ENCODE measurements at places on chromosomes 4 and X. TPM values are rescaled to one million over a fixed set of nuclear protein-coding genes. Genes with fewer than 3 reads are reported as not detected.
A peak's percentile ranks its signal among the peaks of the same experiment; 100 is the strongest.

Gene ARSJ
- 3.9 TPM for total RNA-seq

Gene STOX2
- 6.4 TPM for total RNA-seq

DNA sequence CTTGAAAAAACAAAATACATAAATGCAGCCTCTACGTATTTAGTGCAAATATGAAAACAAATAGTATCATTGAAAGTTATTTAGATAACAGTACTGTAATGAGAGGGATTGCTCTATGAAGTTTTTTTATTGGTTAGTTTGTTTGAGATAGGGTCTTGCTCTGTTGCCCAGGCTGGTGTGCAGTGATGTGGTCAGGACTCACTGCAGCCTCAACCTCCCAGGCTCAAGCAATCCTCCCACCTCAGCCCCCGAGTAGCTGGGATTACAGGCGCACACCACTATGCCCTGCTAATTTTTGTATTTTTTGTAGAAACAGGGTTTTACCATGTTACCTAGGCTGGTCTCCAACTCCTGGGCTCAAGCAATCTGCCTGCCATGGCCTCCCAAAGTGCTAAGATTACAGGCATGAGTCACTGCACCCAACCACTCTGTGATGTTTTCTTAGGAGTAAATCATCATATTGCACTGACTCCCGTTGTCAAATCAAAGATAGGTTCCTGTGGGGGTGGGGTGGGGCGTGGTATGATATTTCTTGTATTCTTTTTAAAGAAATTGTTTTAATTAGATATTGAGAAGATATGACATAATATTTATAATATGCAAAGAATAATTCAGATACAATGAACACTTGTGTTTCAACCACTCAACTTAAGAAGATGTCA, 75.8 kb downstream of the ATG4A start:
- no peaks in the 10 kb centered on the region for H3K36me3 ChIP-seq
- no peak overlapping the region for H3K4me3 ChIP-seq
- H3K27me3 ChIP-seq, result no peaks in the 10 kb centered on the region
- DNase-seq, result no peak
- no peak overlapping the region for H3K27ac ChIP-seq

GRCh38 chr4:3686753-3687152, 79.4 kb upstream of the ADRA2C start:
- no peaks in the 10 kb centered on the region for H3K27me3 ChIP-seq
- no peaks in the 10 kb centered on the region for H3K4me1 ChIP-seq
- H3K4me3 ChIP-seq, result no peak overlapping the region

Gene MANBA
- 23.9 TPM for total RNA-seq

DNA sequence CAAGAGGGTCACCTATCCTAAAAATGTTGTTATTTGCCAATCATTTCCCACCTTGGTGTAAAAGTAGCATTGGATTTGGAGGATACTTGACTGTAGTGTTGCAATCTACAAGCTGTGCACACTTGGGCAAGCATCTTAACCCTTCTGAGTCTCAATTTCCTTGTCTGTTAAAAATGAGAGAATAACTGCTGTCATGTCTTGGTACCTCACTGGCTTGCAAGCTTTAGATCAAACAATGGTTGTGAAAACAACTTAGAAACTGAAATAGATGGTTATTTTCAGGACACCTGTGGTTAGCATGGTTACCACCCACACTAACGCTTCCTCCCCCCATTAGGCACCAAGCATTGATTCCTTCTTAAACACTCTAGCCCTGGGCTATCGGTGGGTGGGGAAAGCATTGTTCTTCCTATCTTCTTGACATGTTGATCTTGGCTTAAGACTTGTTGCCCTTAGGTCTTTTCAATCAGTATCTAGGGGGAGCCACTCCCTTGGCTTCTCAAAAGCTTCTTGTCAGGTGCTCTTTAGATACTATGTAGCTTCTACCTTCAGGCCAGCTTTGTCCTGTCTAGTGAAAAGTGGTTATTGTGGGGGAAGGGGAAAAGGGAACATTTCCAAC, 10.6 kb upstream of the AMOT start:
- H3K27ac ChIP-seq, result peak overlapping the region; percentile 35
- no peaks in the 10 kb centered on the region for H3K27me3 ChIP-seq
- no peaks in the 10 kb centered on the region for H3K36me3 ChIP-seq

Gene STARD8
- 2.9 TPM for total RNA-seq

Gene VEGFC
- total RNA-seq, result 5.4 TPM

Gene HNRNPH2
- total RNA-seq, result 68.4 TPM

Gene PRKG2
- 0.17 TPM for total RNA-seq

GRCh38 chrX:110836982-110837381, 41.4 kb upstream of the CHRDL1 start:
- no peaks in the 10 kb centered on the region for H3K4me1 ChIP-seq
- no peaks in the 10 kb centered on the region for H3K27me3 ChIP-seq
- H3K4me3 ChIP-seq, result no peak overlapping the region
- H3K36me3 ChIP-seq, result no peaks in the 10 kb centered on the region
- no peak overlapping the region for H3K27ac ChIP-seq
- no peak for DNase-seq

- no peak for DNase-seq
- no peak overlapping the region for H3K27ac ChIP-seq
- no peaks in the 10 kb centered on the region for H3K36me3 ChIP-seq
- H3K27me3 ChIP-seq, result no peaks in the 10 kb centered on the region
- H3K4me1 ChIP-seq, result no peaks in the 10 kb centered on the region
- no peak overlapping the region for H3K4me3 ChIP-seq
Measured at GRCh38 chr4:19791422-19792123, 460.1 kb upstream of the SLIT2 start.

- H3K36me3 ChIP-seq, result no peaks in the 10 kb centered on the region
- no peak for DNase-seq
- H3K27ac ChIP-seq, result no peak overlapping the region
- no peaks in the 10 kb centered on the region for H3K27me3 ChIP-seq
- no peak overlapping the region for H3K4me3 ChIP-seq
Measured at GRCh38 chrX:1754077-1754476, 139.2 kb downstream of the ASMT start.

Gene SPANXB1
- total RNA-seq, result not detected

GRCh38 chr4:69781458-69782418, 21.3 kb upstream of the SULT1B1 start:
- no peak for DNase-seq
- H3K4me3 ChIP-seq, result no peak overlapping the region
- H3K4me1 ChIP-seq, result no peaks in the 10 kb centered on the region
- H3K27ac ChIP-seq, result no peak overlapping the region
- no peaks in the 10 kb centered on the region for H3K36me3 ChIP-seq

- DNase-seq, result no peak
- peaks cover 1% of the 10 kb centered on the region for H3K4me1 ChIP-seq
- no peak overlapping the region for H3K27ac ChIP-seq
- H3K36me3 ChIP-seq, result no peaks in the 10 kb centered on the region
Measured at GRCh38 chrX:130025256-130025655, 42.8 kb downstream of the BCORL1 start.

GRCh38 chrX:151974336-151975227, at the start of gene GABRE:
GABRE (minus strand) TSS chrX:151974676; CDS start chrX:151974625, 51 bp downstream.
- H3K27me3 ChIP-seq, result no peaks in the 10 kb centered on the region
- peak within 1 kb of the TSS; percentile 70 for H3K4me3 ChIP-seq
- no peaks in the 10 kb centered on the region for H3K4me1 ChIP-seq
- DNase-seq, result peak; percentile 50
- H3K27ac ChIP-seq, result no peak within 1 kb of the TSS

GRCh38 chrX:68848189-68848940, 19.5 kb downstream of the EFNB1 start:
- DNase-seq, result no peak
- H3K4me1 ChIP-seq, result no peaks in the 10 kb centered on the region
- H3K27ac ChIP-seq, result no peak overlapping the region
- no peaks in the 10 kb centered on the region for H3K36me3 ChIP-seq

- no peaks in the 10 kb centered on the region for H3K36me3 ChIP-seq
- no peak overlapping the region for H3K27ac ChIP-seq
- DNase-seq, result no peak
- H3K27me3 ChIP-seq, result no peaks in the 10 kb centered on the region
- H3K4me3 ChIP-seq, result no peak overlapping the region
- no peaks in the 10 kb centered on the region for H3K4me1 ChIP-seq
Measured at GRCh38 chr4:8038719-8039251, 99.1 kb upstream of the AFAP1 start.

Gene SPATA18
- total RNA-seq, result 8.9 TPM

- H3K27me3 ChIP-seq, result no peaks in the 10 kb centered on the region
- peaks cover 5% of the 10 kb centered on the region for H3K4me1 ChIP-seq
- no peak overlapping the region for H3K27ac ChIP-seq
- no peaks in the 10 kb centered on the region for H3K36me3 ChIP-seq
Measured at GRCh38 chr4:182140547-182140946, 102.7 kb upstream of the TENM3 start.

Gene SLC7A11
- 0.05 TPM for total RNA-seq

Gene ZNF711
- 8.8 TPM for total RNA-seq

DNA sequence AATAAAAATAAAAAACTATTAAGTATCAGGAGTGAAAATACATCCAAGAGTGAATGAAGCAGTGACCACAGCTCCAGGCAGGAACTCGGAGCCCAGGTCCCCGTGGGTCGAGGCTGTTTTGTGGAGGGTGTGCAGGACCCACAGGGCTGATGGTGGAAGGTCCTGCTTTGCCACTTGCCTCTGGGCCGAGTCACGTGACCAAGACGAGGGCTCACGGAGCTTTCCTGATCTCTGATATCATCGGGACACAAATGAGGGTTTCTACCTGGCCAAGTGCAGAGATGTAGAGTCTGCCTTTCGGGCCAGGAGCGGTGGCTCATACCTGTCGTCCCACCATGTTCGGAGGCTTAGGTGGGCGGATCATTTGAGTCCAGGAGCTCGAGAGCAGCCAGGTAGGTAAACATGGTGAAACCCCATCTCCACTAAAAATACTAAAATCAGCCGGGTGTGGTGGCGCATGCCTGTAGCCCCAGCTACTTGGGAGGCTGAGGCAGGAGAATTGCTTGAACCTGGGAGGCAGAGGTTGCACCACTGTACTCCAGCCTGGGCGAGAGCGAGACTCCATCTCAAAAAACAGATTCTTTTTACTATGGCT, 7.2 kb downstream of the SLC25A6 start:
- no peak overlapping the region for H3K4me3 ChIP-seq
- H3K4me1 ChIP-seq, result peaks cover 12% of the 10 kb centered on the region
- H3K27ac ChIP-seq, result no peak overlapping the region

All from ovary (tissue), 10 donors.